ENCODE measurements at places on chromosomes 16 and 17. TPM values are rescaled to one million over a fixed set of nuclear protein-coding genes. Genes with fewer than 3 reads are reported as not detected.

Gene CMTM2
- not detected for total RNA-seq

Gene TEPSIN
- 19.5 TPM for total RNA-seq

GRCh38 chr16:17426451-17426850 lies 44.3 kb downstream of the XYLT1 start:
- no peak for DNase-seq

Gene PRSS22
- total RNA-seq: not detected

DNA sequence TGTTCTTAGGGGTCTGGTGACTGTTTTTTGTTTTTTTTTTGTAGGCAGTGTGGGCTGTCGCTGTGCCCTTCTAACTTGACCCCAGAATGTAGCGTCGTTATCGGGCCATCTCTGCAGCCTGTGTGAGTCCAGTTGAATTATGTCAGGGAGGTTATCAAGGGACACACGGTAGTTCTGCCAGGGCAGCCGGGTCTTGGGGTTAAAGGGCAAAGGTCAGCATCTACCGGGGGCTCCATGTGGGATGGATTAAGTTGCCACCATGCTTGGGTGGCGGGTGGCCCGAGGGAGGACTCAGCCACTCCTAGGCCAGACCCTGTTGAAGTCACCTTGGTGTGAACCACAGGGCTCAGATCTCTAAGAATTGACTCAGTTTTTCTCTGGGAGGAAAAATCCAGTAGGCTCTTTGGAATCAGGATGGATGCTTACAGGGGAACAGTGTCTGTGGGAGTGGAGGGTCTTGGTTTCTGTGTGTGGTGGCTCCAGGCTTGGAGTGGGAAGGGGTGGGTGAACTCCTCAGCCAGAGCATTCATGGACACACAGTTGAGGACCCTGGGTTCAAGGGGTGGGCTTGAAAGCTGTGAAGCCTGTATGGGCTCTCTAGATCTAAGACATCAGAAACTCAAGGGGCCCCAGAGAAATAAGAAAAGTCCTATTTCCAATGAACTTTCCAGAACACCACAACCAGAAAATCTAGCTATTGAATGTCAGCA lies 191.7 kb downstream of the IRF8 start:
- no peak for DNase-seq

DNA sequence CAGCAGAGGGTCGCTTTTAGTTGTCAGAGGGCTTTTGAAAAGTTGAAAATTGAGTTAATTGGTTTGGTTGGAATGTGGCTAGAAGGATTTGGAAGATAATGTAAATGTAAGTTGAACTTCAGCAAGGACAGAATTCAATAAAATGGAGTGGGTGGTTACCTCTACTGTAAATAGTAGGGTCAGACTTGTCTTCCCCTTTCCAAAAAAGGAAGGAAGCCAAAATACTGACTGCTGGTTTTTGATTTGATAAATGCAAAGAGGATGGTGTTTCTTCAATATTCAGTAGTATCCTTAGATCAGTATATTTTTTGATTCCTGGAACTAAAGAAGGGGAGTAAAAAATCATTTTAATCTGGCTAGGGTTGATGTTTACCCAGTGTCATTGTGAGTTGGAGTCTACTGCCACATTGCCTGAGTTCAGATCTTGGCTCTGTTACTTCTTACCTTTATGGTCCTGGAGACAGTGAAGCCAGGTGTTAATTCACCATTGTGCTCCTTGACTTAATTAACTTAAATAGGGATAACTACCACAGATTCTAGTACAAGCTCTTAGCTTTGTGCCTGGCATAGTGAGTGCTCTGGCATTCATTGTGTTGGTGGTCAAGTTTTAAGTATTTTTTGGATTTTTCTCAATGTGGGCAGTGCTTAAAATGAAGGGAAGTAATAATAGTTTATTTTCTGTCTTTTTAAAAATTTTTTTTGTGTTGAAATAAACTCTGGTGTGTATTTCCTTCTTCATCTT lies 4.4 kb downstream of the HAPSTR1 start:
- no peak for DNase-seq

DNA sequence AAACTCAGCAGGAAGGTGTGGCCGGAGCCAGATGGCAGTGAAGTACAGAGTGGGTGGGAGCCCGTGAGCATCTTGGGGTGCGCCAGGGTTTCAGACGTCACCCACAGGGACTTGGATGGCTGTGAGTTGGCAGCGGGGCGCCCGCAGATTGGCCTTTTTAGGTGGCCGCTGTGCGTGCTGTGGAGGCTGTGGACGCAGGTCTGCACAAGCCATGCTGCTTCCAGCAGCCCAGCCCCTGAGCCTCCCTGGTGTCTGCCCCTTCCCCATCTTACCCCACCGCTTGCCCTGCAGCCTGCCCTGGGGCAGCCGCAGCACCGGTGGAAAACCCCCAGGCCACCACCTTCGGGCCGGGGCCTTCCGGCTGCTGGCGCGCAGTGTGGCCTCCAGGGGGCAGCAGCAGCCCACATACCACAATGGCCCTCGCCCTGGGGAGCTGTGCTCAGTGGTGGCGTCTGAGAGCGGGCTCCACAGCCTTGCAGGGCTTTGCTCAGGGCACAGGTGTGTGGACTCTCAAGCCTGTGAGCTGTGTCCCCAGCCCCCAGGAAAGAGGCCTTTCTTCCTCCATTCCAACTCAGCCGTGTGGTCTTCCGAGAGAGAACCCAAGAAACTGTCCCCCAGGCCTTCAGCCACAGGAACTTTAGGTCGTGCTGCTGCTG lies 11.8 kb downstream of the ENDOV start:
- peak; percentile 63 for DNase-seq

DNA sequence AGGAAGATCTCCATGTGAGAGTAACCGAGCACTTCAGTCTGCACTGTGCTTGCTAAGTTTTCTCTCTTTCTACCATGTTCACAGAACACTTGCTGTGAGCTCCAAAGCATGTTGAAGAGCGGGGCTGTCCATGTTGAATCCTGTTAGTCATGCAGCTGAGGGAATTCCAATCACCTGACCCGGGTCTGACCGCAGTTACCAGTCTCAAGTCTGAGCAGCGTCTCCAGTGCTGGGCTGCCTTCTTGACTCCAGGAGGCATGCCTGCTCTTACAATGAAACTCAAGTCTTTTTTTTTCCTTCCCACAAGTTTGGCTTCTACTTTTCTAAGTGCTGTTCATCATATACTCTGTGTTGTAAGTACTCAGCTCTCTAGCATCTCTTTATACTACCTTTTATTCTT lies 44.3 kb downstream of the HOXB1 start:
- DNase-seq: peak; percentile 92

Gene ADGRG3
- not detected for total RNA-seq

GRCh38 chr16:19754644-19755036 lies 36.6 kb downstream of the IQCK start:
- no peak for DNase-seq

DNA sequence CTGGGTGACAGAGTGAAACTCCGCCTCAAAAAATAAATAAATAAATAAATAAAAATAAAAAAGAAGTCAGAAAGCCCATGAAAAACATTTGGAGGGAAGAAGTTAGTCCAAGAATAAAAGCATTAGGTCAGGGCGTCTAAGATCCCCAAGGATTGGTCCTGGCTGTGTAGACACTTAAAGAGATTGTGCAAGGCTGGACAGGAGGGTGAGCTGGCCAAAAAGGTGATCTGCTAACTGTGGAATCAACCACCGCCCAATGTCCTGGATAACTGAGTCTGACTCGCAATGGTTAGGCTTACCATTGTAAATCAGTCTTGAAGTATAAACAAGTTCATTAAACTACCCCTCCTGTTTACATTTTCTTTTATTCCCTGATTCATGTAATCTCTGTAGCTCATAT lies 8.8 kb upstream of the ABCA8 start:
- DNase-seq: peak; percentile 66

- DNase-seq: no peak
Observed at GRCh38 chr16:85728879-85729278, 22.0 kb downstream of the C16orf74 start.

DNA sequence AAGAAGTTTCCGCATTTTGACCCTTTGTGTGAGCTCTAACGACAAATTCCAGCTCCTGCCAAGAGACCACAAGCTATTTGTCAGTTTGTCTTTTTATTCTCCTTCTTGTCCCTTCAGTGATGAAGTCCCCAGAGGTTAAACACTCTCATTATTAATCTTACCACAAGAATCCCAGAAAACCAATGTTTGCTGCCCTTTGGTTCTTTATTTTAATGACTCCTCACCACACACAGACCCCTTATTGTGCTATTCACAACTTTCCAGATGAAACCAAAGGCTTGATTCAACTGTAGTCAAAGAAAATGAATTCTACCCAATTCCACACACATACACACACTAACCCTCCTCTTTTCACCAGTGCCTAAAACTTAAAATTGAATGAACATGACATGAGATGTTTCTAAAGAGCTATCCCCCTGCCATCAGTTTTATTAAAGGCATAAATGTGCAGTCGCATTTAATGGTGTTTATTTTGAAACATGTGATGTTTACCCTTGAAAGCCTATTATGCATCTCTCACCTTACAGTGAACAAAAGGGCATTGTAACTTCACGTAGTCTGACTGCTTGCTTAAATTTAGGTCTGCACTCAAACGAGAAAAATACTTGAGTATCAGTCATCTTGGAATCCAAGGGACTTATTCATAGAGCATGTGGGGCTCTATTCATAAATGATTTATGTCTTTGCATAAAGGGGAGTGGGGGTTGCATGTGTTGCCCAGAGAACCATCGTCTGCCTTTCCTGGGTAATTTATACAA lies 44.1 kb downstream of the PCTP start:
- DNase-seq: no peak

DNA sequence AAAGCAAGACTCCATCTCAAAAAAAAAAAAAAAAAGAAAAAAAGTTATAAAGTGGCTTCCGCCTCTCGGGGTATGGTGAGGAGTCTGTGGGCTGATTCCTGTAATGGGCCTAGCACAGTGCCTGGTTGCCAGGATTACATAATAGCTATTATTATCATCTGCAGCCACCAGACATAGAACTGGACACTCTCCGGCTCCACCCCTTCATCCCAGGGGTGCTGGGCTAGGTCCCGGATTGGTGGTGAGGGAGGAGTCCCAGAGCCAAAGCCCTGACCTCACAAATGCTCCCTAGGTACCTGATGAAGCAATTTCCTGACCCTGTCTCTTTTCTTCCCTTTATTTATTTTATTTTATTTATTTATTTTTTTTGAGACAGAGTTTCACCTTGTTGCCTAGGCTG lies 11.6 kb upstream of the ADGRG1 start:
- DNase-seq: peak; percentile 48

DNA sequence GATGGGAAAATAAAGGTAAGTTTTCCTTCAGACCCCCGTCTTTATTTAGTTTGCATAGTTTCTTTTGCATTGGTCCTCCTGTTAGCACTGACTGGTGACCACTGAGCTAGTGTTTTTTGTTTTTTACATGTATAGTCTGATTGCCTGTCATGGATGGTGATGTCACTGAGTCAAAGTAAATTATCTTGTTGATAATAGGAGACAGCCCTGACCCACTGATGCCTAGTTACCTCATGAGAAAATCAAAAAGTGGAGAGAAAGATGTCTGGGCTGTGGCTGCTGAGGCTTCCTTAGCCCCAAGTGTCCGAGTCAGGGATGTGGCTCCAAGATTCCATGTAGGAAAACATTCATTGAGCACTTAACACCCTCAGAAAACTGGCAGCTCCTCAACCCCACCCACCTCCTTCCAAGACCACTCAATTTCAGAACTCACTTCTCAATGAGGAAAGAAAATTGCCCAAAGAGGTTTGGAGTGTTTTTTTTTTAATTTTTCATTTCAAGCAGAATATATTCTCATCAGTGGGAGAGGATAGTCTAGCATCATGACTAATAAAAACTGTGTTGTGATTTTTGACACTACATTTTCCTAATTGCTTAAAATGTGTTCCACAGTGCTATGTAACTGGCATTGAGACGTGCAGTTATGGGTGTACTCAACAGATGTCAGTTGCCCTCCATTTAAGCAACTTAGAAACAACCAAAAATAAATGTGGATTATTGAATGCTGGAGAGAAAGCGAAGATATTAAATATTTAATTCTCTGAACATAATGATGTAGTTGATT lies 38.7 kb upstream of the NUDT7 start:
- DNase-seq: no peak

DNA sequence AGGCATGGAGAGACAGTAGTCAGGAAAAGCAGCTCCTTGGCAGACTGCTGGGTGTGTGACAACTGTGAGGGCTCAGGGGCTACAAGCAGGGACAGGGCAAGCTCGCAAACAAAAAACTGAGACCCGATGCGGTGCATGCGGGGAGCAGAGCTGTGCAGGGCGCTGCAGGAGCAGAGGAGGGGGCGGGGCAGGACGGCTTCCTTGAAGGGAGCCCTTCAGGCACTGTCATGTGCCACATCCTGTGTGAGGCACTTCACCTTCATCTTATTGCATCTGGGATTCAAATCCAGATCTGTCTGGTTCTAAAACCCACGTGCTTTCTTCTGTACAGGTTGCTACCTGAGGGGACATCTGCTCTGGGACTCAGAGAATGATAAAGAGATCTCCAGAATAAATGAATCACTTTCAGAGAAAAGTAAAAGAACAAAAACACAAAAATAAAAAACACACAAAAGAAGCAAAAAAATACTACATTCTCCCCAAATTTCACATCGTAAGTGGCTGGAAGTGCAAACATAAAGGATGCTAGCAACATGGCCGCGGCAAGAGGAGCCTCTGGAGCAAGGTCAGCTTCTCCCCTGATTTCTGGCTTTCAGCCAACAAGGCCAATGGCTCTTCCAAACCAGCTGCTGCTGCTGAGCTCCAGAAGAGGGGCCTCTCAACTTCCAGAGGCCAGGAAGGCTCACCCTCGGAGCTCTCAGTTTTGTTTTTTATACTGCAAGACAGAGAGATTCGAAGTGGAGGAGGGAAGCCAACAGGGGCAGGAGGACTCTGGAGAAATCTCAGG lies 14.2 kb downstream of the LYRM9 start:
- DNase-seq: no peak

- DNase-seq: no peak
Observed at GRCh38 chr16:842711-843560, 42.4 kb upstream of the GNG13 start.
